Activated CD4-positive, alpha-beta T cell treated with anti-CD3 and anti-CD28 coated beads for 4 hours (primary cell): ENCODE measurements at places on chromosomes 2 and 18.

DNA sequence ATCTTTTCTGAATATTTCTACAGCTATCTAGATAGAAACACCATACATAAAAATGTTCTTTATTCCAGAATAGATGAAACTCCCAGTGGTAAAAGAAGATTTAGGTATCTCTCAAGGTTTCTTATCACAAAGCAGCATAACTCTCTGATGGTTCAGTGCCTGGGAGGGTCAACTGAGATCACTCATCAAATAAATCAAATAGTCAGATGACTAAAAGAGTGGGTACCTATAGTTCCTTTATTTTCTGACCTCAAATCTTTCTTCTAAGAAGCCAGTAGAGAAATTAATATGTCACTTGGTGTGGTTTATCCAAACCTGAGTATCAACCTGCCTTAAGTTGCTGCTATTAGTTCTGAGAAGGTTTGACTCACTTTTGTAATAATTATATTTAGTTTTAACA is 120.9 kb downstream of the TMEFF2 start:
- DNase-seq, result no peak

DNA sequence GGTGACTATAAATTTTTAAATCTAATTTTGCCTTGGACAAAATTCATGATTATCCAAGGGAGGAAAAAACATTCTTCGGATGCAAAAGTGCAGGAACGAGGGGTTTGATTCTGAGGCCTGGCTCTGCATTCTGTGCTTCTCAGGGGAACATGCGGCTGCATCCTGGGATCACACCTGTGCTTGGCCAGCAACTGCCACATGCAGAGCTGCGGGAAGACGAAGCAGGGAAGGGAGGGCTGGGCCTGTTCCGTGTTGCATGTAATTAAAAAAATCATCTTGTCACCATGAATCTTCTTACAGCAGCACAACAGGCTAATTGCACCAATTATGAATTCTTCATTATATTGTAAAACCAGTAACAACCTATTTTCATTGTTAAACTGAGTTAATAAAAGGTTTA is 158.0 kb upstream of the ALKAL2 start:
- DNase-seq, result no peak

DNA sequence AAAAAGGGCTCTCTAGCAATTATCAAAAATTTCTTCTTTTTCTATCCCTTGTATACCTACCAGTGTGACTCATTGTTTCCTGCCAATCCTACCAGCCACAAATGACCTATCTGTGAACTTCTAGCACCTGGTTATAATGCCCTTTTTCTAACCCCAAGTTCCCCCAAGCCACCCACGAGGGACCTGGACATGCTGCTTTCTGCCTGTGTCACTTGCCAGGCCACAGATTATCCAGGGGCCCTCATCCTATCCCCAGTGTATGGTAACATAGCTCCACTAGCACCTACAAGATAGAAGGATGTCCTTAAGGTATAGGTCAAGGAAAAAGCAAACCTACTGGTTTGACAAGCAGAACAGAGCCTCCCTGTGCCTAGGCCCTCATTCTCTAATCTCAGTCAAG is 26.8 kb downstream of the AAK1 start:
- peak; percentile 51 for DNase-seq

DNA sequence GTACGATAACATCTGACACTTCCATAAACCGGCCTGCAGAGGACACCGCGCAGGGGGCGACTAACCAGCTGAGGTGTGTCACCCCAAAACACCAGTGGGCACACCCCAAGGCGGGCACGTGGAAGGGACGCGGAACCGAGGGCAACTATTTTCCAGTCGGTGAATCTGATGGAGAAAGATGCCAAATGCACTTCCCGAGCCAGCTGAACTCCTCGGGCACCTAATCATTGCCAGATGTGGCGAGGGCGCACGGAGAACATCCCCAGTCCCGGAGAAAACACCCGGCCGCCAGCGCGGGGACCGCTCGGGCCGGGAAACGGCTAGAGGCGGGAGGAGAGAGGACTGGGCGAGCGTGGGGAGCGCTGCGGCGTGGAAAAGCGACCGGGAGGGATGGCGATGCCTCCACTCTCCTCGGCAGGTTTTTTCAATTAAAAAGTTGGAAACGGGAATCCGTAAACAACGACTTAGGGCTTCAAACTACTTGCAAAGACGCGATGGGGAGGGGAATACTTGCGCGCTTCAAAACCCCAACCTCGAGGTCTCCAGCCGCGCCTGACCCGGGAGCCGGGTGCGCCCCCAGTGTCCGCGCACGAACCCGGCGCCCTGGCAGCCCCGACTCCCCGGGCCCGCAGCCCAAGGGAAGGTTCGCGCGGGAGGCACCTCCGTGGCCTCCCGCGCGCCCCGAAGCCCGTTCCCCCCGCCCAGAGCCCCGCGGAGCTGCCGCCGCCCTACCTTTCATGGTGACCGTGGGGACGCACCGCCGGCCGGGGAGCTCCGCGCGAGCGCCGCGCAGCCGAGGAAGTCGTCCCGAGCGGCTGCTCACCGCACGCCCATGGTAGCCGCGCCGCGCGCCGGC is 497 bp downstream of the COLEC12 start:
- no peak for DNase-seq

DNA sequence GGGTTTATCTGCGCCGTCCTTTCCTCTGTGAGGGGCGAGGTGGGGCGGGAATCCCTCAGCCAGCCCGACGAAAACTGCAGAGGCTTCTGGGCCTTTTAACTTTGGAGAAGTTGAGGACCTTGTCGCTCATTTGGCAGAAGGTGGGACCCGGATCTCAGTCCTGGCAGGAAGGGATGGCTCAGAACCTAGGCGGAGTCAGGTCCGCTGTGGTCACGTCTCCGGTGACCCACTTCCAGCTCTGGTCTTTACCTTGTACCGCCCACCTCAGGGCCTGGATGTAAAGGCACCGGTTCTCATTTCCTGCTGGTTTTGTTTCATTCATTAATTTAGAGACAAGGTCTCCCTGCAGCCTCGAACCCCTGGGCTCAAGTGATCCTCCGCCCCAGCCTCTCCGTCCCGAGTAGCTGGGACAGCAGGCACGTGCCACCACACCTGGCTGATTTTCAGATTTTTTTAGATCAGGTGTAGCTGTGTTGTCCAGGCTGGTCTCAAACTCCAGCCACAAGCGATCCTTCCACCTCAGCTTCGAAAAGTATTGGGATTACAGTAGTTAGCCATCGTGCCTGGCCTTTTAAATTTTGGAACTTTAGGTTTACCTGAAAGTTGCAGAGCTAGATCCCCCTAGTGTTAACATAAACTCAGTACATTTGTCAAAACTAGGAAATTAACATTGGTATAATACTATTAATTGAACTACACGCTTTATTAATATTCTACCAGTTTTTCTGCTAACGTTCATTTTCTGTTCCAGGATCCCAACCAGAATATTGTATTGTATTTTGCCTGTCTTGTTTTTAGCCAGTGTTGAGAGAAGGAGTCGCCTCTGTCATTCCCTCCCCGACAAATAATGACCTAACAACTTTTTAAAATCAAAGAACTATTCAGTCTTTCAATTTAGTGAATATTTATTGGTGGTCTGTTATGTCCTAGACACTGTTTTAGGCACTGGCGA is 852 bp downstream of the POLI start:
- peak; percentile 45 for DNase-seq

- no peak for DNase-seq
Measured at GRCh38 chr2:105584435-105585010, 160.2 kb upstream of the NCK2 start.

GRCh38 chr18:68494802-68495581 is 219.9 kb downstream of the TMX3 start:
- no peak for DNase-seq

GRCh38 chr18:3118195-3119010 is 101.4 kb downstream of the MYOM1 start:
- no peak for DNase-seq

DNA sequence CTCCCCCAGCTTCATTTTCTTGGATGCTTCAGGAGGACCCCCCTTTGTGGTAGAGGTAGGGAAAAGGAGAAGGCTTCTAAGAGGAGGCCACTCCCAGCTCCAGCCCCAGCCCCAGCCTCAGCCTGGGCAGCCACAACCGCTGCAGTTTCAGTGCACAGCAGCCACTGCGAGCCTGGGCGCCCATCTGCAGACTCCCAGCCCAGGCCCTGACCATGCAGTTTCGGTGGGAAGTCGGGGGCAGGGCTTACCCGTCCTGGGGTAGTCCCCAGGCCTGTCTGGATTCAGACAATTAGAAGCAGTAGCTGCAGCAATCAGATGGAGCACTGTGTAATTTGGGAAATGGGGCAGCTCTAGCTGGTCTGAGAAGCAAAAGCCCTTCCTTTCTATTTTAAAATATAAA is 28.6 kb downstream of the ITM2C start:
- DNase-seq, result no peak

- peak; percentile 46 for DNase-seq
Measured at GRCh38 chr2:171432969-171433762, 624 bp downstream of the METTL8 start.

DNA sequence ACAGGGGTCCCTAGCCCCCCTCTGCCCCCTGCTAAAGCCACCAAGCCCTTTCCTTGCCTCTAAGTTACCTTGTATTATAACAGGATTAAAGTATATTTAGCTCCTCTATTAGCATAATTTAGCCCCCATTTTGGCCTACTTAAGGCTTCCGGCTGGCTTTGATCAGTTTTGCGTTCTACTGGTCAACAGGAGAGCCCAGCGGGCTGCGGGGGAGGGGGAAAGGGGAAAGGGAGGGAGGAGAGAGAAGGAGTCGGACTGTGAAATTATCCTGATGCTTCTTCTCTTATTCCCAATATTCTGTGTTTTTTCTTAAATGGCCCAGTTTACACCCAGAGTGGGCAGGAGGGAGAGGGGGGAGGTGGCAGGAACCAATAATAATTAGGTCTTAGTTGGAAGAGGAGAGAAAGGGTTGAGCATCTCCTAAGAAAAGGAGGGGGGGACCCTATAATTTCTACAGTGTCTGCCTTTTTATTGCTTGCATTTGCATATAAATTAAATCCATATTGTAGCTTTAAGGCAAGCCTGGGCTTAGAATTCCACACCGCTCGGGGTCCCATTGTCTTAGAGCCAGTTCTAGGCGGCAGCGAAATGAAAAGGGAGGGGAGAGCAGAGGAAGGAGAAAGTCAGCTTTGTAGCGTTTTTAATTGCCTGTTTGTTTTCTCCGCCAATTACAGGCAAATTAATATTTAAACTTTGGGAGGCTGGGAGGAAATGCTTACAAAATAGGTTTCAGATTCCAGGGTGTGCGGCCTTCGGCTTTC is 39.6 kb downstream of the EN1 start:
- no peak for DNase-seq

- no peak for DNase-seq
Measured at GRCh38 chr2:96771796-96772618, 11.3 kb downstream of the CNNM4 start.

DNA sequence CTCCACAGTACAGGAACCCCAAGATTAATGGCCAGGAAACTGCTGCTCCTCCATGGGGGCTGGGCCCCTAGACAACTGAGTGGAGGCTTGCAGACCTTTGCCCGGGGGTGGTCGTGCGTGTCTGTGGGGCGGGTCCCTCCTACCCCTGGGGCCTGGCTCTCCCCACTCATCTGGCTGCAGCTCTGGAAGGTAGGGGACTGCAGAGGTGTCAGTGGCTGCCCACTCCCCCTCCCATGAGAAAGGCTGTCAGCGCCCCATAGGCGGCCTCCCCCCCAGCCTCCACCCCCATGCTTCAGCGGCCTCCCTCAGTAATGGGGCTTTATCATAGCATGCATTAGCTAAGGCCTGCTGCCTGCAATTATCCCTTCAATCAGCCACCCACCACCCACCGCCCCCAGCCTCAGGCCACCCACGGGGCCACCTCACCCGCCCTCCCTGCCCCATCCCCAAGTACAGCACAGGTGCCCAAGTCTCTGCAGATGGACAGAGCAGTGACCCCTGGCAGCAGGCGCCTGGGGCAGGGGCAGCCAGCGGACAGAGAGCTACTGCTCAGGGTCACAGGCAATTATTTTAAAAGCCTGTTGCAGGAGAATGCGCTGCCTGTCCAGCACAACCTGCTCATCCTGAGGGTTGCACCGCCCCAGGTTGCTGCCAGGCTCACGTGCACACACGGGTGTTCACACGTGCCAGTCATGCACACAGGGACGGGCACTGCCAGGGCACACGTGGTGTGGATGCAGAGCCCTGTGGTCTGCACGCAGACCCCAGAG is 9.1 kb upstream of the ECEL1 start:
- DNase-seq, result no peak

DNA sequence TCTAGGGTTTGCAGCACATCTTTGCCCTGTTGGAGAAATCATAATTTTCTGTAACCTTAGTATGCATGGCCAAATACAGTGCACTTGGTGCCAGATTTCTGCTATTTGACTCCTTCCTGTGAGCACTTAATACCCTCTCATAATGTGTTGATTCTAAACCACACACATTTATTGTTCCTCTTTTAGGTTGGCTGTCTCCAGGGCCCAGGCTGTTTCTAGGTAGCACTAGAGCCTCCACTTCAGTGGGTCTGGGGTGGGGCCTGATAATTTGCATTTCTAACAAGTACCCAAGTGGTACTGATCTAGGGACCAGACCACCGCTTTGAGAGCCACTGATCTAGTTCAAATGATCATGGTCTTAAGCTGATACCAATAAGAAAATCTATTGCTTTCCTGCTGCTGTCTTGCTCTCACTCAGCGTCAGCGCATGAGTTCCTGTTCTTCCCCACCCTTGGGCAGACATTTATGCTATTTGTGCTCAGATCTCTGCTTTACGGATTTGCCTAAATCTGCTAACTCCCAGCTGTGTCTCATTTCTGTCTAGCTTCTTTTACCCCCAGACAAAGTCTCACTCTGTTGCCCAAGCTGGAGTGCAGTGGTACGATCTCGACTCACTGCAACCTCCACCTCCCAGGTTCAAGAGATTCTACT is 7.4 kb downstream of the PTRHD1 start:
- DNase-seq, result no peak

- no peak for DNase-seq
Measured at GRCh38 chr18:70503060-70503459, 214.2 kb downstream of the SOCS6 start.

- DNase-seq, result no peak
Measured at GRCh38 chr2:42843131-42843530, 50.7 kb upstream of the HAAO start.

DNA sequence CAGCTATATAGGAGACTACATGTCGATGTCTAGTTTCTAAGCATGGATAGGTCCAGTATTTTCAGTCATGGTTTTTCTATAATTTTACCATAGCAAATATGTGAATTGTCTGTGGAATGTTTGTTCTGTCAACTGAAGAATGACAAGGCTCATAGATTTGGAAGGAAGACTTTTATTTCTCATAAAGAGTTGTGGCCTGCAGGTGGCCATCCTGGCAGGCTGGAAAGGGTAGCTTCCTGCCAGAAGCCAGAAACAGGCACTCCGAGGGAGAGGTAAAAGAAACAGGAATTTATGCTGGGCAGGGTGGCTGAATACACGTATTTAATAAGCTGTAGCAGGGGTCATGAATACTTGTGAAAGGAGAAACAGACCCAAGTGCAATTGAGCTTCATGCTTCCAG is 182.1 kb downstream of the PARD3B start:
- no peak for DNase-seq

DNA sequence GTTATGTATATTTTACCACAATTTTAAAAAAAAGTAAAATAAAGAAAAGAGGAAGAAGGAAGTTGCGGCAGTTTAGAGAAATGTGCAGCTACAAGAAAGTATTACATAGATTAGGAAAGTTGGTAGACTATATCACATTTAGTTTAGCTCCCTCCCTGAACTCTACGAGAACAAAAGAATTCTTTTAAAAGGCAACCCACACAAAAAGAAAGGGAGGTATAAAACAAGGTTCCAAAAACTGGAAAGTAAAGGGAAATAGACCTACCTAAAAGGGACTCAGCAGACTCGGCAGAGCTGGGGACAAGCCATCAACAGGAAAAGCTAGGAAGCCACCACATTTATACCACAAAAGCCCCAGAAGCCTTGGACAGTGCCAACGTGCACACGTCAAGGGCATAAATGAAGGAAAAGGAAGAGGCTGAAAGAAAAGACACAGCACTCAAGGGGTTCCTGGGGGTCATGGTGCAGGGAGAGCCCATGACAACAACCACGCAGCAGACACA is 9.1 kb downstream of the TMEM127 start:
- no peak for DNase-seq
